CD4-positive, CD25-positive, alpha-beta regulatory T cell (primary cell): ENCODE measurements at places on chromosomes 2 and 18. TPM values are rescaled to one million over a fixed set of nuclear protein-coding genes. Genes with fewer than 3 reads are reported as not detected.

NAT8 gene
- total RNA-seq, result not detected

DNA sequence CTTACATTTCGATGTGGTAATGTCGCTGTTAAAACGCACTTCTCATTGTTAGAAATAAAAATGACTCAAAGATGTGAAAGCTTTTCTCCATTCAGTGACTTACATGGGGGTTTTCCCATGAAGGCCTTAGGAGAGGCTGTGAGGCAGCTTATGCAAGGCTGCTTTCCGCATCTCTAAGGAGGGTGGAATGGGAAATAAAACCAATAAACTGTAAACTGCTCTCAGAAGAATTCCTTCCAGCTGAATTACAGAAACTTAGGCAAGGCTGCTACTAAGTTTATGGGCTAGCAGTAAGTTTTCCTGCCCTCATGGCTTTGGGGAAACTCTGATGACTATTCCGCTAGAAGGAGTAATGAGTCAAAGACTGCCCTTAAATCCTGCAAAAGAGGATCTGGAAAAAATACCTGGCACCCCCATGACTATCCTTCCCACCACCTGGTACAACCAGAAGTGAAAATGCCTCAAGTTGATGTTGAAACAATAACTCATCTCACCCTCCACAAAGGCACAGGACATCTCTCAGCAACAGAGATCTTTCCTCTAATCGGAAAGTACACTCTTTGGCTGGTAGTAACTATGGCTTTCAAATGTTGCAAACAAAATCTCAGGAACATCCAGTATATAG is 97.7 kb upstream of the SMAD7 start:
- no peak for DNase-seq
- no peak overlapping the region for H3K4me3 ChIP-seq
- peaks cover 12% of the 10 kb centered on the region for H3K36me3 ChIP-seq
- no peaks in the 10 kb centered on the region for H3K27me3 ChIP-seq
- H3K27ac ChIP-seq, result no peak overlapping the region

DNA sequence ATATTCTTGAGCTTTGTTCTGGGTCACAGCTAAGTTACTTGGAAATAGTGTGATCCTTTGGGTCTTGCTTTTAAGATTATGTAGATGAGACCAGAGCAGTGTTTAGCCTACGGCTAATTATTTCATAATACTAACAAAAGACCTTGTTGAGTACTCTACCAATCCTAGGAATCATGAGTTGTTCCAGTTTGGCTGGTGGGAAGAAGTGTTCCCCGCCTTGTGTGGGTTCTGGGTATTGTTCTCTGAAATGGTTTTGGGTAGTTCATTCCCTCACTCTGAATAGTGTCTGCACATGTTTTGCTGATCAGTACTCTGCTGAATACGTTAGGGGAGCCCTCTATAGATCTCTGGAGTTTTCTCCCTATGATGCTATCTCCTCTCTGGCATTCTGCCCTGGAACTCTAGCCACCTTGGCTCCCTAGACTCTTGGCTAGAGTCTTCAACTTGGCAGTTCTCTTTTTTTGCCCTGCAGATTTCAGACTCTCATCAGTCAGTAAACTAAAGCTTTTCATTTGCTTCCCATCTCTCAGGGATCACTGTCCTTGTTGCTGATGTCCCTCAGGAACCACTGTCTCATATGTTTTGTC is 48.4 kb downstream of the NEMP2 start:
- no peaks in the 10 kb centered on the region for H3K27me3 ChIP-seq
- no peak overlapping the region for H3K27ac ChIP-seq
- H3K36me3 ChIP-seq, result peaks cover 38% of the 10 kb centered on the region
- no peak overlapping the region for H3K4me3 ChIP-seq
- no peaks in the 10 kb centered on the region for H3K4me1 ChIP-seq

DNA sequence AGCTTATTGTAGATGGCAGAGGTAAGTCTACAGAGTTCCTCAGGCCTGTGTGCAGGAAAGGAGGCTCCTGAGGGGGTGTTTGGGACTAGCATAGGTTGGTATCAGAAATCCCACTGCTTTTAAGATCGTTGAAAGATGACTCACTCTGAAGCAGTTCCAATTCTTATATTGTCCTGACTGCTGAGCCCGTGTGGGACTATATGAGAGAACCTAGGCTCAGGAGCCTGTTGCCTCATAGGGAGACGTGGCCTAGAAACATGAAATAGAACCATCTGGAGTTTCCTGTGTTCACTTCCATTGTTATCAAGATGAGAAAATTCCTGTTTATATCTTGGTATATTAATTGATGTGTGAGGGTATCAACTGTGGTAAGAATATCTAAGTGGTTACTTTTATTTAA is 5.7 kb downstream of the CCT7 start:
- H3K27me3 ChIP-seq, result no peaks in the 10 kb centered on the region
- peaks cover 28% of the 10 kb centered on the region for H3K4me1 ChIP-seq
- peaks cover 53% of the 10 kb centered on the region for H3K36me3 ChIP-seq
- H3K4me3 ChIP-seq, result no peak overlapping the region
- DNase-seq, result no peak

TFCP2L1 gene
- total RNA-seq, result 0.05 TPM

GRCh38 chr2:226873826-226874225 is 38.0 kb downstream of the RHBDD1 start:
- no peaks in the 10 kb centered on the region for H3K4me1 ChIP-seq
- peaks cover 19% of the 10 kb centered on the region for H3K36me3 ChIP-seq
- no peak overlapping the region for H3K27ac ChIP-seq
- no peak for DNase-seq
- no peaks in the 10 kb centered on the region for H3K27me3 ChIP-seq

SH3BP4 gene
- 0.37 TPM for total RNA-seq

NYAP2 gene
- total RNA-seq, result 0.20 TPM

- DNase-seq, result no peak
- no peaks in the 10 kb centered on the region for H3K27me3 ChIP-seq
- H3K36me3 ChIP-seq, result peaks cover 63% of the 10 kb centered on the region
Observed at GRCh38 chr2:10794876-10795275, 17.7 kb downstream of the PDIA6 start.

- peaks cover 6% of the 10 kb centered on the region for H3K4me1 ChIP-seq
- no peak for DNase-seq
- no peak overlapping the region for H3K27ac ChIP-seq
- no peaks in the 10 kb centered on the region for H3K27me3 ChIP-seq
- no peak overlapping the region for H3K4me3 ChIP-seq
Observed at GRCh38 chr2:162266460-162266760, 23.2 kb upstream of the FAP start.

DNA sequence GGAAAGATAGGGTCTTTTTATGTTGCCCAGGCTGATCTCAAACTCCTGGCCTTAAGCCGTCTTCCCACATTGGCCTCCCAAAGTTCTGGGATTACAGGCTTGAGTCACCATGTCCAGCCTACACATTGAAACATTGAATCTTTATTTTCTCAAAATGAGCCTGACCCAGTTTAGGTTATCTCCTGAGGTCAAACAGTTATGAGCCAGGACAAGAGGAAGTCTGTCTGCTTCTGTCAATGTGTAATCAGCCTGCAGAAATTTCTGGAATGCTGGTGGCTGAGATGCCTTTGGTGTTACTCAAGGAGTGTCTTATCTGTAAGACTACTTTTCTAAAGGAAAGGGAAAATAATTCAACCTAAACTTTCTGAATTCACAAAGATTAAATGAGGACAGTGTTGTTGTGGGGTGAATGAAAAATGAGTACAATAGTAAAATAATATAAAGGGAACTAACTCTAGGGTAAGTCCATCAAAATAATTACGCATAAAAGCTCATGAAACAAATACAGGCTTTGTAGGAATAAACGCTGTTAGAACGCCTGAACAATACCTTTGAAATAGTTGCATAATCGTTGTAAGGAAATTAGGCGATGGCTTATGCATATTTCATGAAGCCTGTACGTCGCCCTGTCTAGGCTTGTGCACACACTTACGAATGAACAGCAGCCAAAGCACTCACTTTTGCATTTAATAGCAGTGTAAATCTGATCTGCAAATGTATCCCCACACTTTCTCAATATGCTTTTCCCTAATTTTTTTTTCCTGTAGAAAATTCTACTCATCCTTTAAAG is 260.8 kb downstream of the RDH14 start:
- no peak overlapping the region for H3K4me3 ChIP-seq
- H3K36me3 ChIP-seq, result no peaks in the 10 kb centered on the region
- H3K27me3 ChIP-seq, result no peaks in the 10 kb centered on the region
- H3K4me1 ChIP-seq, result no peaks in the 10 kb centered on the region
